AG08395 (cell line): ENCODE measurements at places on chromosomes 2 and 18.

DNA sequence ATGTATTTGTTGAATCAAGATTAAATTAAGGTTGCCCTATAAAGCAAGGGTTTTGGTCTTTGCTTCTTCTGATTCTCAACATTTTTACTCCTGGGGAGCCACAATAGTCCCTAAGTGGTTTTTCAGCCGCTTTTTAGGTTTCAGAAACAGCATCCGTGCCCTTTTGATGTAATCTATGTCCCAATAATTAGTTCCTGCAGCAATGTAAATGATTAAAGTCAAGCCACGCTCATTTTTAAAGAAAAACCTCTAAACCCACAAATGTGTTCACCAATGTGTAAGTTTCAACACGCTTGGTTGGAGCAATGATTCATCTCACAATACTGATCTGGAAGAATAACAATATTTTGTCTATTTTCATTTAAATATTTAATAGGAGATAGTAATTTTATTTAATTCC is 5.6 kb downstream of the ARL4C start:
- no peak for DNase-seq

GRCh38 chr18:8348051-8348720 is 261.1 kb upstream of the RAB12 start:
- DNase-seq = no peak

DNA sequence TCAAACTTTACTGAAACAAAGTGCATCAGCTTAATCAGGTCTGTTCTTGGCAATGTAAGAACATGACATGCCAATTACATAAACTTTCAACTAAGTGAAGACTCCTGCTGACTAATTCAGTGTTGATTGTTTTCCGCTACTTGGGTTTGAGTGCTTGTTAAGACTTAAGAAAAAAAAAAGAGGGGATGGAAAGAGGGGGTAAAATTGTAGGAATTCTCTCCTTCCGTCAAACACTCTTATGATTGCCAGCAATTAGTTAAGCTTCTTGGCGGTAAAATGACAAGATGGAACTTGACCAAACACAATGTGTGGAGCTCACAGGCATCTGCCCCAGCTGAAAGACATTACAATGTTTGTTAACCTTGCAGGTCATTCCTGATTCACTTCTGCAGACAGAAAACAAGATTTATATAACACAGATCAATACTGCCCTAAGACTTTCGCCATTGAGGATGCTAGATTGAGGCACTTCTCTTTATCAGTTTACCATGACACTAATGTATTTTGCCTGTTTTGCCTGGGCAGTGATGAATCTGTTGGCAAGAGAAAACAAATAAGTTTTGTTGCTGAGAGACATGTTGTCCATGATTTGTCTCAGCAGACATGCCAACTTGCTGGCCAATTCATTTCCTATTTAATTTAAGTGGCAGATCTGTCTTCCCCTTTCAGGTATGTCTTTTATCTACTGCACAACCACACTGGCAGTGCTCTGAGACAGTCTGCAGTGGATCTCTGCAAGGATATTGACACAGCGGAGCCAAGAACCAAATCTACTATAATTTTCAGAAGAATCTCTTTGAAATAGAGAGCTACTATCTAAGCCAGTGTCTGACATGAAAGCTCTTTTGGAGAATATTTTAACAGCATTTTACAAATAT is 410.0 kb upstream of the KCNH7 start:
- DNase-seq = no peak

DNA sequence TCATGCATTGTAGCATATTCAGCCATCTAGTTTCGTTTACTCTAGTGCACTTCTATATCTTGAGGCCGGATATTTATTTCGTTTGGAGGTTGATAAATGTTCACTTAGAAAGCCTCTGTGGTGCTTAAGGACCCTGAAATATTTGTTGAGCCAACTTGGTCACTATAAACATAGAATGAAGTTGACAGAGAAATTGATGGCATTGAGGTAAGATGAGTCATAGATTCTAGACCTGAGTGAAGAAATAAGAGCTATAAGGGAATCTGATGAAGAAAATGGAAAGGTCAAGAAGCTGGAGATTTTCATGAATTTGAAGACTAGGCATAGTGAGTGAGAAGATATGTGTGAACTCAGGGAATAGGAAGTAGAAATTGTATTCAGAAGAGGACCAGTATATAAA is 35.9 kb downstream of the EPC2 start:
- DNase-seq = no peak
